ENCODE measurements at places on chromosomes 1 and 21. TPM values are rescaled to one million over a fixed set of nuclear protein-coding genes. Genes with fewer than 3 reads are reported as not detected.

- no peaks in the 10 kb centered on the region for H3K27me3 ChIP-seq
- no peak overlapping the region for H3K27ac ChIP-seq
- no peaks in the 10 kb centered on the region for H3K4me1 ChIP-seq
Measured at GRCh38 chr1:158752155-158752712, 2.3 kb upstream of the OR6K6 start.

DNA sequence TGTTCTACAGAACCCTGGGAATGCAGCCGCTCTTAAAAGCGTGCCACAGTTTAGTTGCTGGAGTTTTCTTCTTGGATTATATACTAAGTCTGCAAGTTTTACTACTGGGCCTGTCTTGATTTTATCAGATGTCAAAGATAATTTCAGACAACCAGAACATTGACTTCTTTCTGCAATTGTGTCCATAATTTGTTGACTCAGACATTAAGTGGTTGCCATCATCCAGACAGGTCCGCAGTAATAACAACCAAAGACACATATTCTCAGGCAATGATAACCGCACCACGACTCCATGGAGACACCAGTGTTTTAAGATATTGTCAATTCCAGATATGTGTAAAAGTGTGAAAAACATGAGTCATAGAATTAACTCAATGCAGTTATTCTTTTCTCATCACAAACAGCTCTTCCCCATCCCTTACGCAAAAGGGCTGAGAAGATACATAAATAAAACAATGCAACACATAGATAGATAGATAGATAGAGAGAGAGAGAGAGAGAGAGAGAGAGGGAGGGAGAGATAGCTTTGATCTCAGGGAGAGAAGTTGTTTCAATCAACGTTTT lies 90.4 kb upstream of the FMN2 start:
- H3K27ac ChIP-seq, result no peak overlapping the region
- no peaks in the 10 kb centered on the region for H3K36me3 ChIP-seq
- no peaks in the 10 kb centered on the region for H3K27me3 ChIP-seq
- no peak for DNase-seq
- H3K4me3 ChIP-seq, result no peak overlapping the region
- no peaks in the 10 kb centered on the region for H3K4me1 ChIP-seq

DNA sequence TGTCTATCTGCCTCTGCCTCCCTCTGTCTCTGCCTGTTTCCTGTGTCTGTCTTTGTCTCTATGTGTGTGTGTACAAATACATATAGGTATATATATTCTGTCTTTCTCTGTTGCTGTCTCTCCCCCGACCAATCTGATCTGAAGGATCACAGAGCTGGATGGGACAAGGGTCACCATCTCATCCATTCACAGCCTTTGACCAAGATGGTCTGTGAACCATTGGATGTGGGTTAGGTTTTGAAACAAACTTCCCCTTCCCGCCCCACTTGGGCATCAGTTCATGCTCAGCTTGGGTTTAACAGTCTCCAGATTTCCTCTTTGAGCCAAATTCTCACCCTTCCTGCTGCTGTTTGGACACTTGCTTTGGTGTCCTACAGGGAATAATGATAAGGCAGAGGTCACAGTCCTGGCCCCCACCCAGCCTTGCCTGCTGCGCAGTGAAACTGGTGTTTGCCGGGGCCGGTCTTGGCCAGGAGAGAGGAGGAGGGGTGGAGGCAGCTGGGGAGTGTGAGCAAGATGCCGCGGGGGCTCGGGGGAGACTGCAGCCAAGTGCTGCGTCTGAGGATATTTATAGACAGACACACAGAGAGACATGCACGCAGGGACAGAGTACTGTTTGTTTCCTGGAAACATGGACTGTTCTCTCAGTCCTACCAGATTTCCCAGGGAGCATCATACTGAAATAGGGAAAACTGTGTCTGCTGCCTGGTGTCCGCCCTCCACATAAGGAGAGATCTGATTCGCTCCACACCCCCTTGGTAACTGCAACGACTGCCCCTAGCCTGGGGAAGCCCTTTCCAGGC lies 27.0 kb upstream of the BTG2 start:
- H3K4me3 ChIP-seq, result peak overlapping the region; percentile 14
- peak; percentile 40 for DNase-seq
- peak overlapping the region; percentile 74 for H3K27ac ChIP-seq
- peaks cover 45% of the 10 kb centered on the region for H3K4me1 ChIP-seq
- no peaks in the 10 kb centered on the region for H3K36me3 ChIP-seq

GRCh38 chr1:244231572-244232315 lies 180.7 kb downstream of the ZBTB18 start:
- DNase-seq, result no peak
- H3K4me1 ChIP-seq, result no peaks in the 10 kb centered on the region
- H3K27ac ChIP-seq, result no peak overlapping the region
- no peak overlapping the region for H3K4me3 ChIP-seq
- no peaks in the 10 kb centered on the region for H3K36me3 ChIP-seq
- no peaks in the 10 kb centered on the region for H3K27me3 ChIP-seq

DNA sequence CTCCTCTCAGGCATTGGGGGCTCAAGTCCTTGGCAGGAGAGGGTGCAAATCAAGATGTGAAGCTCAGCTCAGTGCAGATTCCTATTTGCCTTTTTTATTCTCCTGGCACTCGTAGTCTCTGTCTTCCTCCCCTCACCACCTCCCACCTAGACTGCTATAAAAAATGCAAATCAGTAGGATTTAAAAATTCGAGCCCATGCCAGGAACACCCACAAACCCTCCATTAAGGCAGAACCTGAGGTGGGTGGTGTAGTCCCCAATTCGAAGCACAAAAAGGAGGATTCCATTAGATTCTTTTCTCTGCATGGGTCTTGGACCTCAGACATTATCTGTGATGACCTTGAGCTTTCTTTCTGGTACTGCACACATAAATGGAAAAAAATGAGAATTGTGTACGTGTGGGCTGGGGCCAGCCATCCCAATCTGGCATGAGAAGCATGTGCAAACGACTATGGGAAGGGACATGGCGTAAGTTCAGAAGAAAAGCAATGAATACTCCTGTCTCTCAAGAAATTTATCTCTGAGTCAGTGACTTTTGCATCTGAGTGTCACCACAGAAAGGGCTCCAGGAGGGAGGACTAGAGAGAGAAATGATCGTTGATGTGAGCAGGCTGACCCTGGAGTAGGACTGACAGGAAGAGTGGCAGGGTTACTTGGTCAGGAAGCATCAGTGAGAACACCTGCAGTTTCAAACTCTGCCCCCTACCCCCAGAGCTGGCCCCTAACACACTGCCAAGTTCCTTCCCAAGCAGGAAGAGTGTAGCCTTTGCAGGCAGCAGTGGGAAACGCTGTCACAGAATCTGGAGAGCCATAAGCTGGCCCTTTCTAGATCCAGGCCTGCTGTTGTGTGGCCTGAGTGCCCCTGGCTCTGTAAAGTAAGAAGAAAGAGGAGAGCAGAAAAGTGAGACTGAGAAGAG lies 1.7 kb downstream of the INKA2 start:
- H3K36me3 ChIP-seq, result no peaks in the 10 kb centered on the region
- no peak overlapping the region for H3K27ac ChIP-seq

DNA sequence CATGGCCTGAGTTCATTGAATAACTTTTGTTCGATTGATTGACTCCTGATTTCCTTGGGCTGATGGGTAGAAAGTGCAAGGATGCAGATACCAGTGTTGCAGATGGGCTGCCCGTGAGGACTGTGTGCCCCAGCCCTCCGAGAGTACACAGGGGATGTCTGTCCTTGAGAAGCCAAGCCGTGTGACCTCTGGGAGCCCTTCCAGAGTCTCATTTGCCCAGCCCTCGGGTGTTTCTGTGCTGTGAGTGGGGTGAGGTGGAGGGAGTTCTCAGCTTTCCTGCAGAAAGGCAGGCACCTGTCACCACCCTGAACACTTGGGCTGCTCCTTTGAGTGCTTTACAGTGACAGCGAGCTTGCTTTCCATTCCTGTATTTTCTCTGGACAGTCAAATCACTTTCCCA lies 96.4 kb upstream of the CACNA1E start:
- H3K4me1 ChIP-seq, result no peaks in the 10 kb centered on the region
- no peak overlapping the region for H3K4me3 ChIP-seq
- no peak overlapping the region for H3K27ac ChIP-seq

DNA sequence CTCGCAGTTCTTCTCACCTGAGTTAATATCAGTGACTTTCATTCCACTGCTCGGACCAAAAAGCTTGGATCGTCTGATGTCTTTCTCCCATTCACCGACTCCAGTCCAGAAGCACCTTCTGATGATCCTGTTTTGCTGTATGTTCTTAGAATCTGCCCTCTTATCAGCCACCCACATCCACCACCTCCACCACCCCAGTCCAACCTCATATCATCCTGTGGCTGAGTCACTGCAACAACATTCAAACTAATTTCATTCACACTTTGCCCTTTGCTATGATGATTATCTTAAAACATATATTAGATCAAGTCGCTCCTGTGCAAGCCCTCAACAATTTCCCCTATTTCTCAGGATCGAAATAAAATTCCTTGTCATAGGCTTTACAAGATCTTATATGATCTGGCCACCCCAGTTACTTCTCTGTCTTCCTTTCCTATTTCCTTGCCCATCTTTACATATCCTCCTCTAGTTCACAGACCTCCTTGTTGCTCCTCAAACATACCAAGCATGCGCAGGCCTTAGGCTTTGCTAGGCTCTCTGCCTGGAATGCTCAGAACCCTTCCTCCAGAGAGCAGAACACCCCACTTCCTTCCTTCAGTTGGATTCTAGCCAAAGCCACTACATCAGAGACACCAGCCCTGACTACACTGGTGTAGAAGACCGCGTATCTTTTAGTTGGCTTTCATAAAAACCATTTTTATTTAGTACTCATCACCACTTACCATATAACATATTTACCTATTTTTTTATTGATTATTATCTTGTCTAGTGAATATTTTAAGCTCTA lies 335.7 kb upstream of the GREM2 start:
- no peak overlapping the region for H3K4me3 ChIP-seq
- no peak for DNase-seq
- H3K36me3 ChIP-seq, result no peaks in the 10 kb centered on the region
- H3K4me1 ChIP-seq, result no peaks in the 10 kb centered on the region

GRCh38 chr1:176932114-176933104 lies 232.1 kb downstream of the ASTN1 start:
- H3K27ac ChIP-seq, result no peak overlapping the region
- no peaks in the 10 kb centered on the region for H3K4me1 ChIP-seq

DNA sequence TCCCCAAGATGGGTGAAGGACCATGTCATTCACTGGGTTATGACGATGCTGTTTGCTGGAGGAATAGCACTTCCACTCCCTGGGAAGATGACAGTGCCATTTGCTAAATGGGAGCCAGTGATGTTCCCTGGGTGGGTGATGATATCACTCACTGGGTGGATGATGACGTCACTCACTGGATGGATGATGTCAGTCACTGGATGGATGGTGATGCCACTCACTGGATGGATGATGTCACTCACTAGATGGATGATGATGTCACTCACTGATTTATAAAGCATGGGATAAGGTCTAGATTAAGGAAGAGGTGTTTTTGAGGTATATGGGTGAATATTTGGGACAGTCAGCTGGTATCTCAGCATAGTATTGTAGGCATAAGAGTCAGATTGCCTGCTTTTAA lies 457.2 kb downstream of the AJAP1 start:
- H3K4me1 ChIP-seq, result peaks cover 10% of the 10 kb centered on the region
- no peak overlapping the region for H3K27ac ChIP-seq
- no peak for DNase-seq
- no peak overlapping the region for H3K4me3 ChIP-seq

- no peaks in the 10 kb centered on the region for H3K27me3 ChIP-seq
- H3K36me3 ChIP-seq, result no peaks in the 10 kb centered on the region
- no peaks in the 10 kb centered on the region for H3K4me1 ChIP-seq
- H3K27ac ChIP-seq, result no peak overlapping the region
- no peak overlapping the region for H3K4me3 ChIP-seq
Measured at GRCh38 chr1:15803380-15803779, 4.1 kb downstream of the UQCRHL start.

DNA sequence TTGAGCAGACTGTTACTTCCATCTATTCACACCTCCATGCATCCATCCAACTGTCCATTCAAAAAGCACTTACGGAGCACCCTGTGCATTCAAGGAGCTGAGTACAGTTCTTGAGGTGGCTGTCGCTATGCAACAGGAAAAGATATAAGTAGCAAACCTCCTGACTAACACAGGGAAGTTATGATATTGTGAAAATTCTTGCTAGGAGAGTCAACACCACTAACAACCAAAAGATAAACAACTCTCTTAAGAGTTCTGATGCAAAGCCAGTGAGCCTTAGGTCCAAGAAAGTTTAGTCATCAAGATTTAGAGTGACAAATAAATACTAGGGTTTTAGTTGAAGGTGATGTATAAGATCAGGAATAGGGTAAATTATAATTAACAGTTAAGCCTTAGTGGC lies 44.5 kb upstream of the TRIM45 start:
- no peak for DNase-seq
- H3K27ac ChIP-seq, result no peak overlapping the region
- no peak overlapping the region for H3K4me3 ChIP-seq
- H3K27me3 ChIP-seq, result no peaks in the 10 kb centered on the region

GRCh38 chr21:44461464-44462001 lies 6.2 kb downstream of the LRRC3 start:
- H3K4me1 ChIP-seq, result no peaks in the 10 kb centered on the region
- H3K27me3 ChIP-seq, result no peaks in the 10 kb centered on the region
- H3K36me3 ChIP-seq, result no peaks in the 10 kb centered on the region
- H3K27ac ChIP-seq, result no peak overlapping the region

DNA sequence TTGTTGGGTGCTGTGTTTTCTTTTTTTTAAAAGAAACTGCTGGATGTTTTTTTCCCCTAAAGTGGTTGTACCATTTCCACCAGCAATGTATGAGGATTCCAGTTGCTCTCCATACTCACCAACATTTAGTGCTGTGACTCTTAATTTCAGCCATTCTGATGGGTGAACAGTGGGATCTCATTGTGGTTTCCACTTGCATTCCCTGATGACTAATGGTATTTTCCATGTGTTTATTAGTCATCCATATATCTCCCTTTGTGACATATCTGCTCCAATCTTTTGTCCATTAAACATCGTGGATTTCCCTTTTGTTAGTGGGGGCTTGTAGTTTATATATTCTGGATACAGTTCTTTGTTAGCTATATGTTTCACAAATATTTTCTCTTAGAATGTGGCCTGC lies 206.0 kb downstream of the CAMTA1 start:
- H3K4me1 ChIP-seq, result no peaks in the 10 kb centered on the region
- H3K27me3 ChIP-seq, result no peaks in the 10 kb centered on the region
- no peak overlapping the region for H3K4me3 ChIP-seq
- H3K36me3 ChIP-seq, result no peaks in the 10 kb centered on the region
- DNase-seq, result no peak

GRCh38 chr1:236725668-236726067 lies 39.4 kb downstream of the ACTN2 start:
- H3K27me3 ChIP-seq, result no peaks in the 10 kb centered on the region
- no peak overlapping the region for H3K4me3 ChIP-seq
- H3K27ac ChIP-seq, result no peak overlapping the region
- H3K36me3 ChIP-seq, result no peaks in the 10 kb centered on the region
- no peaks in the 10 kb centered on the region for H3K4me1 ChIP-seq

GRCh38 chr1:33821291-33821690 lies 42.6 kb upstream of the HMGB4 start:
- no peaks in the 10 kb centered on the region for H3K27me3 ChIP-seq
- no peak for DNase-seq
- no peak overlapping the region for H3K4me3 ChIP-seq
- H3K4me1 ChIP-seq, result no peaks in the 10 kb centered on the region

- H3K27me3 ChIP-seq, result no peaks in the 10 kb centered on the region
- DNase-seq, result no peak
- H3K36me3 ChIP-seq, result no peaks in the 10 kb centered on the region
- H3K27ac ChIP-seq, result no peak overlapping the region
Measured at GRCh38 chr1:34708106-34708505, 46.7 kb upstream of the GJB5 start.

Gene GPR153
- 2.9 TPM for total RNA-seq

Gene IFFO2
- 20.5 TPM for total RNA-seq

Gene ESRRG
- not detected for total RNA-seq

Gene CLIC6
- total RNA-seq, result 0.34 TPM

Gene TLR5
- total RNA-seq, result 3.1 TPM

Gene FCGR1A
- 0.59 TPM for total RNA-seq
